ENCODE measurements at places on chromosomes 1 and 21. TPM values are rescaled to one million over a fixed set of nuclear protein-coding genes. Genes with fewer than 3 reads are reported as not detected.
A peak's percentile ranks its signal among the peaks of the same experiment; 100 is the strongest.

The CENPS gene
- total RNA-seq = 6.7 TPM

The PPFIA4 gene
- 0.55 TPM for total RNA-seq

GRCh38 chr1:225460737-225461532 lies 33.1 kb upstream of the LBR start:
- peak; percentile 74 for DNase-seq

DNA sequence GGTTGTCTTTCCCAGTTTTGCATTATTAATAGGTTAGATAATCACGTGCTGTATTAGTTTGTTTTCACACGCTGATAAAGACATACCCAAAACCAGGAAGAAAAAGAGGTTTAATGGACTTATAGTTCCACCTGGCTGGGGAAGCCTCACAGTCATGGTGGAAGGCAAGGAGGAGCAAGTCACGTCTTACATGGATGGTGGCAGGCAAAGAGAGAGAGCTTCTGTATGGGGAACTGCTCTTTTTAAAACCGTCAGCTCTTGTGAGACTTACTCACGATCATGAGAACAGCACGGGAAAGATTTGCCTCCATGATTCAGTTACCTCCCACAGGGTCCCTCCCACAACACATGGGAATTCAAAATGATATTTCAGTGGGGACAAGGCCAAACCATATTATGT lies 2.3 kb upstream of the VCAM1 start:
- DNase-seq = no peak

DNA sequence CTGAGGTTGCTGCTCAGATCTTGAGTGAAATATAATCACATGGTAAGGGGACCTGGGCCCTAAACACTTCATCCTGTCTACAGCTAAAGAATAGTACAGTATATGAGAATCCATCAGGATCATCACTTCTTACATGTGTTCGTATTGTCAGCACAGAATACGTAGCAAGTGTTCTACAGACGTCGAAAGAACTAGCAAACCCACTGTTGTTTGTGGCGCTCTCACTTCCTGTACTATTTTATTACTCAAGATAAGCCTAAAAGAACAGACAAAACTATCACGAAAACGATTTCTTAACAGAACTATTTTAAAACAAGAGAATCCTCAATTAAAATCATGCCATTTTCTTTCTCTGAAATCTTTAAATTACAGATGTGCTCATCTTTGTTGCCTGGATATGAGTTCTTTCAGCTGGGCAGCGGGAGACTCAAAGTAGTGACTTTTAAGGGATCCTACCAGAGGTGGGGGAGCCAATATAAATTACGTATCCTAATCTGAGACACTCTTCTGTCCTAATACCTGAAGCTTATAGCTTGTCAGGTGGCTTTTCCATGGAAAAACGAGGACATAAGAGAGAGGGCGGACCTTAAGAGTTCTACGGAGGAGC lies 724 bp downstream of the ST7L start:
- DNase-seq = no peak

DNA sequence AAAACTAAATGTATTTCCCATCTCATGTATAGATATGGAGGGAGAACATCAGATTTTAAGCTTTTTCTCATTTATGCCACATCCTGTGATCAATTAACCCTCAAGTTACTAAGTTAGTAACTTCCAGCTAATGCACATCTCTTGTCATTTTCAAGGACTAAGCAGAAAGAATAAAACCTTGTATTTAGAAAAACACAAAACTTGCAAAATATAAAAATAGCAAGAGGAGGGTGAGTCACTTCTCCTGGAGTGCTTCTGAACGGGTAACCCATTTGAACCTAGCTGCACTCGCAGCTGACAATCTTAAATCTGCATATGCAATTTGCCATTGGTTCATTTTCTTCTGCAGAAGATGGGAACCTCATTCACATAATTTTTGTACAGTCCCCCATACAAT lies 500.5 kb downstream of the SETD4 start:
- DNase-seq = no peak

DNA sequence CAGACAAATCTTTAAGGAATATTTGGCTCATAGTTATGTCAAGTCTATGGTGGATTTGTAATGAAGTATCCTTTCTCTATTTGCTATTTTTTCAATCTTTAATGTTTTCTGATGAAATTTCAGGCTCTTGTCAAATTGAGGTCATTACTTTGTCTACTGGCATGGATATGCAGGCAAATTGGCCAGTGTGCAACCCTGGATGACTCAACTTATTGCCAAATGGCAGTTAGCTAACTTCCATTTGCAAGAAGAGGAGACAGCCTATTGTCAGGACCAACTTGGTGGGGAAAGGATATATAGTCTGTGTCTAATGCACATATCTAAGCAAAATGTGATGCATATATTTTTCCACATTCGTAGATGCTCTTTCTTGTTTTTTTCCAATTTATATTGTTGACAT lies 530.5 kb downstream of the PTBP2 start:
- no peak for DNase-seq

- DNase-seq = no peak
Measured at GRCh38 chr21:19326531-19327319, 923.1 kb upstream of the TMPRSS15 start.
